ENCODE measurements at places on chromosomes 7 and 10.

GRCh38 chr10:102597131-102597991, 46.9 kb upstream of the TRIM8 start:
- no peak for DNase-seq

DNA sequence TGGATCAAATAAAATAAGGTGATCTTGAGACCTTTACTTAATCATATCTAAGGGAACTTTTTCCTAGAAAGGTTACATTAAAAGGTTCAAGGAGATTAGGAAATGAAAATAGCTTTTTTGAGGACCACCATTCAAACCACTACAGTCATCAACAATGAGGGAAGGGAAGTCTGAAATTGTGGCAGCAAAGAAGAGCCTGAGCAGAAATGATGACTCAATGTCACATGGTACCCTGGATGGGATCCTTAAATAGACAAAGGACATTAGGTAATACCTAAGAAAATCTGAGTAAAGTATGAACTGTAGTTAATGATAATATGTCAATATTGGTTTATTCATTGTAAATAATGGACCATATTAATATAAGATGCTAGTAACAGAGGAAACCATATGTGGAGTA, 236.0 kb downstream of the SEMA3D start:
- DNase-seq: no peak

DNA sequence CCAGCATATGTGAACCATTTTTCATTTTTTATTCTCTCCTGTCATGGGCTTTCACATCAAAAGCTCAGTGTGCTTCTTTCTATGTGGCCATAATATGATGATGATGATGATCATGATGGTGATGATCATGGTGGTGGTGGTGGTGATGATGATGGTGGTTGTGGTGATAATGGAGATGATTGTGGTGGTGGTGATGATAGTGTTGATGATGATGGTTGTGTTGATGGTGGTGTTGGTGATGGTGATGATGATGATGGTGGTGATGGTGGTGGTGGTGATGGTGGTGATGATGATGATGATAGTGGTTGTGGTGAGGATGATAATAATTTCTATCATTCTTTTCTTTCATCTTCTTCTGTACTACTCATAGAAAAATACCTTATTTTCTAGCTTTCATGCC, 413.1 kb upstream of the VSTM2A start:
- DNase-seq: no peak

DNA sequence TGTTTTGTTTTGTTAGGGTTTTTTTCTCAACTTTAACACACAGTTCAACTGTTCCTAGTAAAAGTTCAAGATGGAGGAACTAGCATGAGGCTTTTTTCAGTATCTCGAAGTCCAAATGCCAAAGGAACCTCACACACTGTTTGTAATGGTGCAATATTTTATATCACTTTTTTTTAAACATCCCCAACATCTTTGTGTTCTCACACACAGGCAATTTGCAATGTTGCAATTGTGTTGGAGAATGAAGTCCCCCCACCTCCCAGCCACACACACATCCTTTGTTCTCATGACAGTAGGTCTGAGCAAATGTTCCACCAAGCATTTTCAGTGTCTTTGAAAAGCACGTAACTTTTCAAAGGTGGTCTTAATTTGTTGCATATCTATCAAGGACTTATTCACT, 120.9 kb downstream of the TWIST1 start:
- no peak for DNase-seq

GRCh38 chr10:26829810-26830515, 30.8 kb downstream of the ABI1 start:
- DNase-seq: no peak

- no peak for DNase-seq
Observed at GRCh38 chr7:128794020-128794419, 2.3 kb downstream of the CCDC136 start.

All from stimulated activated CD4-positive, alpha-beta T cell treated with anti-CD3 and anti-CD28 coated beads, Interleukin-1b, Interleukin-23, amount 100 ng/mL, for 1 hour (primary cell).